LoVo (cell line): ENCODE measurements at places on chromosomes 16 and 17.

DNA sequence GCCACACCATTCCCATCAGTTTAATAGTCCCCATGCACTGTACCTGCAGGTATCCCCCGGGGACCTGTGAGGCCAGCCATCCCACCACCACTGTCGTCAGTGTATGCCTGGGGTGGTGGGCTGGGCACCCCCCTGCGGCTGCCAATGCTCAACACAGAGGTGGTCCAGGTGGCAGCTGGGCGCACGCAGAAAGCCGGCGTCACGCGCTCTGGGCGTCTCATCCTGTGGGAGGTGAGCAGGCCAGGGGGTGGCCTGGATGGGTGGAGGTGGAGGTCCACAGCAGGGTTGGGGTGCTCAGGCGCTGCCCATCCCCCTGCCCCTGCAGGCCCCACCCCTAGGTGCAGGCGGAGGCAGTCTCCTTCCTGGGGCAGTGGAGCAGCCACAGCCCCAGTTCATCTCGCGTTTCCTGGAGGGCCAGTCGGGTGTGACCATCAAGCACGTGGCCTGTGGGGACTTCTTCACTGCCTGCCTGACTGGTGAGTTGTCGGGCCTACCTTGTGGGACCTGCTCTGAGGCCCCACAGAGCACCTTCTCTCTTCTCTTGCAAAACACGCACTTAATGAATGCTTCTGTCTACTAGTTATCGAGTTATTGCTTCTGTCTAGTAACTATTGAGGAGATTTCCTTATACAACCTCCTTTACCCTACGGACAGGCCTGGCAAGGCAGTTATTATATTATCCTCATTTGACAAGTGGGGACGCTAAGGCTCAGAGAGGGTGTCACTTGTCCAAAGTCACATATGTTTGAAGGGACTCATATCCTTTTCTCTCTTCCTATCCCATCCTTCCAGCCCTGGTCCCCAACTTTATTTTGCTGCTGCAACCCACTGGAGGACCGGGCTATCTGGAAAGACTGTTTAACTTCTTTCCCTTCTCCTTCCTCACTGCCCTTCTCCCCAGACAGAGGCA, 5.8 kb upstream of the TRAF4 start:
- DNase-seq = no peak

- no peak for DNase-seq
Observed at GRCh38 chr17:77371888-77372443, 231.2 kb downstream of the SEC14L1 start.

DNA sequence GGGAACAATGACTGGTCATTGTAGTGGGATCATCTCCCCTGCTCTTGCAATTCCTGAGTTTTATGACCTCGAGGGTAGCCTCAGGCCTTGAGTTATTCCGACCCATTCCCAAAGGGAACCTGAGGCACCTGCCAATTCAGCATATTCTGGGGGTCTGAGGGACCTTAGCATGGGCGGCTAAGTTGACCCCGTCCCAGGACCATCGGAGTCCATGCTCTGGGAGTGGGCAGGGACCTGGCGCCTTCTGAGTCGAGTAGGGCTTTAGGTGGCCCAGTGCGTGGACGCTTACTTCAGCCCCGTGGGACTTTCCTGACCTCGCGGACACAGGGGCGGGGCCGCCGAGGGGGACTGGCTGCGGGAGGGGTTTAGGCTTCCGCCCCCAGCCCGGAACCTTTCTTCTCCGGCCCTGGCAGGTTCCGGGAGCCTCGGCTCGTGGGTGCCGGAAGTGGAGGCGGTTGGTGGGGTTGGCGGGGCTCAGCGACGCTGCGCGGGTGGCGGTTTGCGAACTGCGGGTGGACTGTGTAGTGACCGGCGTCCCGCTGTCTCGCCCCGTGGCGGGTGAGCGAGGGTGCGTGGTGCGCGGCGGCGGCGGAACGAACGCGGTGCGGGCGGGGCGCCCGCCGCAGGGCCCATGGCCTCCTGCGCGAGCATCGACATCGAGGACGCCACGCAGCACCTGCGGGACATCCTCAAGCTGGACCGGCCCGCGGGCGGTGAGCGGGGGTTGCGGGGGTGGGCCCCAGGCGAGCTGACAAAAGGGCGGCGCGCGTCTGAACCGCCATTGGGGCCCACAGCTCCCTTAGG, at the start of gene EDC4:
EDC4 (plus strand) TSS at position 422 of the 804 bp plus-strand sequence; CDS start at position 632, 210 bp downstream.
- DNase-seq = peak; percentile 73

GRCh38 chr17:73658821-73659515, 14.7 kb upstream of the SDK2 start:
- DNase-seq = no peak

GRCh38 chr17:61410141-61411010, 10.7 kb downstream of the TBX2 start:
- no peak for DNase-seq

DNA sequence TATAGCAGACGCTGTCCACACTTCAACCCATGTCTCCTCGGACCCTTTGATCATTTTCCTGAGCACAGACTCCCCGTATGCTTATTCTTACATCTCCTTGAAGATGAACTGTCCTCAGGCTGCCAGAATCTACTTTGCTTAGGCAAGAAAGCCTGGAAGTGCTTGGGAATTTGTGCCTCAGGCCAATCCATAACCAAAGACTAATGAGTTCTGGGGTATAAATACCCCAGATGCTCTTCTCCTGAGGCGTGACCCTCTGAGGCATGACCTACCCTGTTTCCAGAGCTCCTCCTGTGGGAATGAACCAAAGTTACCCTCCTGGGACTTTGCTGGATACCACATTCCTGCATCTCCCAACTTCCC, 10.1 kb upstream of the TEKT3 start:
- DNase-seq = no peak

- no peak for DNase-seq
Observed at GRCh38 chr16:75506107-75506506, 10.9 kb upstream of the CHST6 start.

GRCh38 chr16:85612801-85613603, at the start of gene GSE1:
Gene GSE1, plus strand, starts transcription at chr16:85613322. Its CDS starts 70 bp downstream, at chr16:85613392.
- DNase-seq = peak; percentile 96

GRCh38 chr16:46857368-46857945, 26.5 kb upstream of the C16orf87 start:
- DNase-seq = no peak

DNA sequence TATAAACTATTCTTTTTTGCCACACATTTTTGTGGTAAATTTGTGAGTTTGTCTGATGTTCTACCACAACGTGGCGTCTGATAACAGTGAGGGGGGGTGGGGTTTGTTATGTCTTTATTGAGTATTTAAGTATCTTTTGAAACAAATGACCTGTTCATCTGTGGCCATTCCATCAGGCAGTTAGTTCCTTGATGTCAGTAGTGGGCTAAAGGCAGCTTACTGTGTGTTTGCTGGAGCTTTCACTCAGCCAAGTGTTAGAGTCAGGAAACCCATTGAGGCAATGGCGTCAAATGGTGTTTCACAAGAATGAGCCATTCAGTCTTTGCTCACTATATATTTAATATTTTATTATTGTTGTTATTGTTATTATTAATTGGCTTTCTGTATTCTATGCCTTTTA, 28.0 kb downstream of the NQO1 start:
- DNase-seq = no peak

DNA sequence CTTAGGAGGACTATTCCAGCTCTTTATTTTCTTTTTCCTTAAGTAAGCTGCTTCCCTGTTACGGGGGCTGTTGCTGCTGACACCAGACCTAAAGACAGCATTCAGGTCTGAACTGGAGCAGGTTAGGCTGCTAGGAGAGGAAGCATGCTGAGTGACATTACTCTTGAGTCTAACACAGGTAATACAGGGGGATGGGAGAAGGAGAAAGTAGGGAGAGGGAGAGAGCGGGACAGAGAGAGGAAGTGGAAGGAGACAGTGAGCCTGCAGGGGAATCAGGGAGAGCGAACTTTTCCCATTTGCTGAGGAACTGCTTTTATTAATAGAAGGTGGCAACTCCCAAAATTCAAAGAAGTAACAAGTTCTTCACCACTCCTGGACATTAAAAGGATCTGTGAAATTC, 130.9 kb downstream of the PARN start:
- DNase-seq = no peak

DNA sequence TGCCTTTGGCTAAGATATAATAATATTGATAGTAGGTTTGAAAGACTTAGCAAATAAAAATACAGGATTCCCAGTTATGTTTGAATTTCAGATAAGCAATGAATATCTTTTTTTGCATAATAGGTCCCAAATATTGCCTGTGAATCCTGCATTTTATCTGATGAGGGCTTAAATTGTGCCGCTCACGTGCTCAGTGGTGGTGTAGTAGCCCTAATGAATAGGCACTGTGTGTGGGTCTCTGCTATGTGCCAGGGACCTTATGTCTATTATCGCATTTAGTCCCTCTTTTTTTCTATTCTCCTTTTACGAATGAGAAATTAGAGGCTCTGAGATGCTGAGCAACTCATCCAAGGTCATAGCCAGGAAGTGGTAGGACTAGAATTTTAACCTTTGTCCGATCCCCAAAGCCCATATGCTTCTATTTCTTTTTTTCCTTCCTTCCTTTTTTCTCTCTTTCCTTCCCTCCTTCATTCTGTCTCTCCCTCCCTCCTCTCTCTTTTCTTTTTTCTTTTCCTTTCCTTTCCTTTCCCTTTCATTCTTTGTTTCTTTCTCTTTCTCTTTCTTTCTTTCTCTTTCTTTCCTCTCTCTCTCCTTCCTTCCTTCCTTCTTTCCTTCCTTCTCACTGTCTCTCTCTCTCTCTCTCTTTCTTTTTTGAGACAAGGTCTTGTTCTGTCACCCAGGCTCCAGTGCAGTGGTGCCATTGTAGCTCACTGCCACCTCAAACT, 47.2 kb downstream of the RGS9 start:
- DNase-seq = no peak

GRCh38 chr16:35391328-35391727, 1931.9 kb downstream of the TP53TG3F start:
- peak; percentile 4 for DNase-seq

DNA sequence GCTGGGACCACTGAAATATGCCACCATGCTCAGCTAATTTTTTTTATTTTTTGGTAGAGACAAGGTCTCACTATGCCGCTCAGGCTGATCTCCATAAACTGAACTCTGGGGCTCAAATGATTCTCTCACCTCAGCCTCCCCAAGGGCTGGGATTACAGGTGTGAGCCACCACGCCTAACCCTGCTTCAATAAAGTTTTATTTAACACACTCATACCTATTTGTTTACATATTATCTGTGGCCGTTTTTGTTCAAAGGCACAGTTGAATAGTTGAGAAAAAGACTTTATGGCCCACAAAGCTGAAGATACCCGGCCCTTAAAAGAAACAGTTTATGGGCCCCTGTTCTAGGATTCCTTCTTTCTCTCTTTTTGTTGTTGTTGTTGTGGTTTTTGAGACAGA, 419.8 kb downstream of the SLC39A11 start:
- no peak for DNase-seq

DNA sequence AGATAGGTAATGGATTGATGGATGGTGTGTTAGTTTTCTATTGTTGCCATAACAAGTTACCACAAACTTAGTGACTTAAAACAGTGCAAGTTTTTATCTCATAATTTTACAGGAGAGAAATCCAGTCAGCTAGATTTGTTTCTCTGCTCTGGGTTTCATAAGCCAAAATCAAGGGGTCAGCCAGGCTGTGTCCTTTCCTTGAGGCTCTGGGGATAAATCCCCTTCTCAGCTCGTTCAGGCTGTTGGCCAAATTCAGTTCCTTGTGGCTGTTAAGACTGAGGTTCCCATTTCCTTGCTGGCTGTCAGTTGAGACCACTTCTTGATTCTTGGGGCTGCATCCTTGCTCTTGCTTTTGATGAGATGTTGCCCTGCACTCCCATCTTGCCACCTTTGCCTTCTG, 204.9 kb upstream of the CDH13 start:
- no peak for DNase-seq

GRCh38 chr16:65672960-65673359, 551.1 kb upstream of the CDH11 start:
- DNase-seq = peak; percentile 45

GRCh38 chr17:61532826-61533225, 58.2 kb downstream of the NACA2 start:
- no peak for DNase-seq

DNA sequence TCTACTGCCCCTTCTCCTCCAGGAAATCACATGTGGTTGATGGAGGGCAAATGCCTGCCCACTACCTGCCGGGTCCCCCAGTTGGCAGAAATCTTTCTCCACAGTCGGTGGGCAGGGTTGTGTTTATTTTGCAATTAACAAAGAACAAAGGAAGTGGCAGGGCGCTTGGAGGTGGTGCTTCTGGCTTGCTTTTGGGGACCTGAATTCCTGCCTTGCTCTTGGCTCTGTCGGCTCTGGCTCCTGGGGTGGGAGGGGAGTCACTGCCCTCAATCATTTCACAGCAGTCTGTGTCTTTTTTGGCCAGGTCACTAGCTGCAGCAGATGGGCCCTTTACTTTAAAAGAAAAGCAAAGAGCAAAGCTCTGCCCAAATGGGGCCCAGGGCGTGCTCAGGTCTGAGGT, 69.2 kb downstream of the C16orf78 start:
- DNase-seq = no peak

DNA sequence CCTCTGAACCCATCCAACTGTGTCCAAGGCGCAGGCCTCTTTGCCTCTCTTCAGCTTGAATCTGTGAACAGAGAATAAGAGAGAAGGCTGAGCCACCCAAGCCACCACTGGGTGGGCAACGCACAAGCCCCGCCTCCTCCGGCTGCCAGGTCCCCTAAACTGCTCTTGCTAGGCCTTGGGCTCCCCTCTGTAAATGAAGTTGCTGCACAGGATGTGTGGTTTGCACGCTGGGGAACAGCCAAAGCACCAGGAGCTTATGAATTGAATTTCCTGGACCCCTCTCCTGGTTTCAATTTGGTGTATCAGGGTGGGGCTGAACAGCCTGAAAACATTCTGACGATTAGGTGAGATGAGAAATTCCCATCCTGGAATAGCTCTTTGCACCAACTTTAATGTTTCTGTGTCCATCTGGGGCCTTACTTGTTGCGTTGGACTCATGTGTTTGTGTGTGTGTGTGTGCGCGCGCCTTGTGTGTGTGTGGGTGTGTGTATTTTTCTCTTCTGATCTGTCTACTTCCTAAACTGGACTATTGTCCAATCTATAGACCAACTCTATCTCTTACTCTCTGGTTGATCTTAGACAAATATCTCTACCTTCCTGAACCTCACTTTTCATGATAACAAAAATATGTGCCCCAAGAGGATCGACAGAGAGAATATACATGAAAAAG, 2.3 kb downstream of the CCL1 start:
- DNase-seq = no peak

- DNase-seq = no peak
Observed at GRCh38 chr17:40145476-40145875, 5.1 kb downstream of the CASC3 start.

DNA sequence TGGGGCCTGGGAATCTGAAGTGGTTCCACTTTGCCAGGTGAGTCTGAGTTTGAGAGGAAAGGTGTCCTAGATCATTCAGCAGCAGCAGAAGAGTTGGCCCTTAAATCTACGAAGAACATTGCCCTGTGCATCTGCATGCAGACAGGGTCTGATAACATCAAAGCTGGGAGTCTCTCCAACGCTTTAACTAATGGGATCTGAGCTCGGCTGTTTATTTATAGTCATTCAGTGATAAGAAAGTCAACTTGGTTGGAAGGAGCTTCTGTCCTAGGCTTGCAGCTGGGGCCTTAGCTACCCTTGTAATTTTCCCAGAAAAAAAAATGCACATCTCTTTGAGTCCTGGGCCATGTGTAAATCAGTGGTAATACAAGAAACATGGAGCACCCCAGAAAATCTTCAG, 418.0 kb upstream of the HSBP1 start:
- no peak for DNase-seq
